ENCODE measurements at places on chromosomes 1 and 21.

- no peak for DNase-seq
These were observed 109.2 kb downstream of the HMCN1 start for GRCh38 chr1:185843297-185843869.

DNA sequence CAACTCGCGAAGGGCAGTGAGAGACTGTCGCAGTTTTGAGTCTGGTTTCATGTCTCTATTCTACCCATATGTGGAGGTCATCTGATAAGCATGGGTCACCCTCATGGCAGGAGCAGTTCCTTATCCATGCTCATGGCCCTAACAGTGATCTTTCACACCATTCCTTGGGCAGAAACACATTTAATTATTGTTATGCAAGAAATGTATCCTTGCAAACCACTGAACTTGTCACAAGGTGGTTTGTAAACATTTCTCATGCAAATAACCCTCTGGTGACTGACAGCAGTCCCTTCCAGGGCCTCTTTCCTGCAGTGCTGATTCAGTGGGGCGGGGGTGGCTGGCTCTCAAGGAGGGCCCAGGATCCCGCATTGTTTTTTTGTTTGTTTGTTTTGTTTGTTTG, 421.4 kb upstream of the RUNX1 start:
- no peak for DNase-seq

DNA sequence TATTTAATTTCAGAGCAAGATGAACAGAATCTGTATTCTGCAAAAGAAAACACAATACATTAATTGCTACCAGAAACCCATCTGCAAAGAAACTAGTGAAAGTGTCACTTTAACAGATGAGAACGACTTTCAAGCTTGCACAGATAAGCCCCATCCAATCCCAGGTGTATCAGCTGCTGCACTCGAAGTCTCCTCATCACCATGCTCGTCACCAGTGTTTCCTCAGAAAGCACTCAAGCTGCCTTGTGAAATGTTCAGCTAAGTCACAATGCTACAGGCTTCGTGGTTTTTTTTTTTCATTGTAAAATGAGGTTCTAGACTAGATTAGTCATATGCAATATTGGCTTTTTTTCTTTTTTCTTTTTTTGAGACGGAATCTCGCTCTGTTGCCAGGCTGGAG, 3.3 kb upstream of the TOMM20 start:
- DNase-seq, result no peak

- no peak for DNase-seq
These were observed 150.3 kb upstream of the ETV3 start for GRCh38 chr1:157288492-157288891.

- no peak for DNase-seq
These were observed 8.7 kb downstream of the CAPZB start for GRCh38 chr1:19476450-19477190.

- no peak for DNase-seq
These were observed 23.6 kb upstream of the TTLL10 start for GRCh38 chr1:1150100-1150499.

All from eye (tissue), 1 donor.